Epithelial cell of proximal tubule (primary cell): ENCODE measurements at places on chromosomes 1 and 21. TPM values are rescaled to one million over a fixed set of nuclear protein-coding genes. Genes with fewer than 3 reads are reported as not detected.

Gene TRPM2
- 0.52 and 1.7 TPM in 2 replicates for total RNA-seq

Gene RPE65
- not detected in 2 replicates for total RNA-seq

Gene RHBDL2
- total RNA-seq: 0.07 TPM in 1 of 2 replicates, not detected in the other

Gene OVAAL
- total RNA-seq: not detected in 2 replicates

Gene TRABD2B
- 0.14 and 0.46 TPM in 2 replicates for total RNA-seq

Gene CD164L2
- total RNA-seq: not detected in 2 replicates

Gene CYP4Z1
- not detected in 2 replicates for total RNA-seq

Gene CD1B
- not detected in 2 replicates for total RNA-seq

Gene YBEY
- total RNA-seq: 7.0 and 10.9 TPM in 2 replicates

Gene FCRL2
- total RNA-seq: not detected in 2 replicates

Gene ATP5PO
- total RNA-seq: 226 and 313 TPM in 2 replicates

Gene BTBD8
- 1.8 and 8.7 TPM in 2 replicates for total RNA-seq

Gene RNU1-4
- total RNA-seq: under 0.01 TPM in 2 replicates

Gene MROH7
- total RNA-seq: not detected in 2 replicates

Gene CRNN
- not detected in 2 replicates for total RNA-seq

Gene MATN1
- total RNA-seq: not detected in 2 replicates

Gene OR2L5
- not detected in 2 replicates for total RNA-seq

Gene DTL
- 17.6 and 31.5 TPM in 2 replicates for total RNA-seq

Gene KRTAP19-1
- not detected in 2 replicates for total RNA-seq

Gene LRRN2
- 1.1 and 5.4 TPM in 2 replicates for total RNA-seq

Gene ANKRD65
- total RNA-seq: 2.7 and 4.0 TPM in 2 replicates

Gene CPLANE2
- total RNA-seq: 2.5 and 2.8 TPM in 2 replicates

Gene SMIM1
- total RNA-seq: 3.6 TPM in 1 of 2 replicates, not detected in the other

Gene CELA3B
- total RNA-seq: not detected in 2 replicates

Gene LRRIQ3
- total RNA-seq: 1.4 TPM in 1 of 2 replicates, not detected in the other

Gene GJA8
- not detected in 2 replicates for total RNA-seq

Gene GIPC2
- 1.4 and 1.5 TPM in 2 replicates for total RNA-seq

Gene NBPF6
- not detected in 2 replicates for total RNA-seq

Gene OLFML2B
- total RNA-seq: 1.7 and 9.0 TPM in 2 replicates

Gene OR10R2
- not detected in 2 replicates for total RNA-seq

Gene RHD
- not detected in 2 replicates for total RNA-seq

Gene CROCC
- 15.2 and 17.7 TPM in 2 replicates for total RNA-seq

Gene C1QB
- total RNA-seq: not detected in 2 replicates

Gene SPRR1A
- not detected in 2 replicates for total RNA-seq
